Midbrain (tissue), 1 donor: ENCODE measurements at places on chromosomes 5 and 9.
A peak's percentile ranks its signal among the peaks of the same experiment; 100 is the strongest.

DNA sequence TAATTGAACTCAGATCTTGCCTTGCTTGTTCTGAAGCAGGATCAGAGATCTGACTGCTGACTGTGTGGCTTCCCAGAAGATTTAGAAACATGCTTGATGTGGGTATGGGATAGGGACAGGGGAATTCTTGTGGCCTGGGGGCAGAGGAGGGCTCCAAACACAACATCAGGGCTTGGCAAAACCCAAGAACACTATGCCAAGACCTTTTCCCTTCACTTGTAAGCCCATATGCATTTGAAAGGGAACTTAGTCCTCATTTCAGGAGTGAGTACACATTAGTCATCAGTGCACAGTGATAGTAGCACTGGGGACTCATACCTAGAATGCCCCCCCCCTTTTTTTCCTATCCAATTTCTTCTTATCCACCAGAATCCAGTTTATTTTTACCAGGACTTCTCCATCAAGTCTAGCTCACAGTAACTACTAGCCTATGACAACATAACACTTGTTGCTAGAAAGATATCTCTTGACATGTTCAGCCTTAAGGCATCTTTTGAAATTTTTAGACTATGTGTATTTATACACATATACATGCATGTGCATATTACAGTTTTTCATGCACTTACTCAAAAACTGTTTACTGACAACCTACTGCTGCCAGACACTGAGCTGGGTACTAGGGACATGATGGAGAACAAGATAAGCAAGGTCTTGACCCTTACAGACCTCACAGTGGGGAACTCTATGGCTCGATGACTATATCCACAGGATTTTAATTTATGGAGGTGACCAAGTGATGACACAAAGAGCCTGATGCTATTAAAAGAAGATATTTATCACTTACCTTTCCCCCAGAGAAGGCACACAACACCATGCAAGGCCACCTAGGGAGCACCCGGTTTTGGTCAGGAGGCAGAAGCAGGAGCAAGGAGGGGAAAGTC lies 158.3 kb upstream of the MAP3K1 start:
- no peak for DNase-seq

DNA sequence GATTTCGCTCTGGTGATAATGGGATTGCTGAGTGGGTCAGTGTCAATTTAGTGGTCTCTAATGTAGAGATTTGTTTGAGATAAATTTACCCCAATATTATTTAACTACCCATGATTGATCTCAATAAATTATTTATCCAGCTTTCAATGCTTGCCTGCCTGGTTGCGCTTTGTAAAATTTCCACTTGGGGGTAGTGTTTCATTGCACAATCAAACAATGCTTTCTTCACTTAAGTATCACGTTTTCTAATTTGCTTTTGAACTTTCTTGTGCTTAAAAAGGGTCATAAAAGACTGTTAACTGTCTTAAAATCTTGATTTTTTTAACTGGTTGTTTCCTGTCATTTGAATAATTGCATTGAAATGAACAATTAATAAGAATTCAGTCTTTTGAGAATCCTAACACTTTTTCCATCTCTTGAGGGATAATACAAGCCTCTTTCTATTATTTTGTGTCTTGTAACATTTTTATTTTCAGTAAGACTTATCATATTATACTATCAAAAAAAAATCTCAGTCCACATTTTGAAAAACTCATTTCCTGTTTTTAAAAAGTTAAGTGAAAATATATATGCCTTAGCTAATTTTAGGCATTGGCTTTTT lies 18.7 kb downstream of the HSD17B4 start:
- DNase-seq = peak; percentile 57

DNA sequence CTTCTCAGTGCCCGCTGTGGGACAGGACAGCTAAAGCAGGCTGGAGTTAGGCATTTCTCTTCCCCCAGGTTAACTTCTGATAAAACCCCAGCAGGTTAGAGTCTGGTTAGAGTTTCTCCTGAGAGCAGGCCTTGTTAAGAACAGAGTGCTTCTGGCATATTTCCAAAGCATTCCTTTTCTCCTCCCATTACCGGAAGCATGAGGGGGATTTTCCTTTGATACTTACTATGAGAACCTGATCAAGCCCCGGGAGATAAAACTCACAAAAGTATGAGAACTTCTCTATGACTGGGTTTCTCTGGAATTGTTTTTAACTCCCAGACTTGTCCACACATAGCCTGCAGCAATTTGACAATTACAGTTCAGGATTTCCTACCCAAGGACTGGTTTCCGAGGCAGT lies 77.4 kb upstream of the MAST4 start:
- no peak for DNase-seq

DNA sequence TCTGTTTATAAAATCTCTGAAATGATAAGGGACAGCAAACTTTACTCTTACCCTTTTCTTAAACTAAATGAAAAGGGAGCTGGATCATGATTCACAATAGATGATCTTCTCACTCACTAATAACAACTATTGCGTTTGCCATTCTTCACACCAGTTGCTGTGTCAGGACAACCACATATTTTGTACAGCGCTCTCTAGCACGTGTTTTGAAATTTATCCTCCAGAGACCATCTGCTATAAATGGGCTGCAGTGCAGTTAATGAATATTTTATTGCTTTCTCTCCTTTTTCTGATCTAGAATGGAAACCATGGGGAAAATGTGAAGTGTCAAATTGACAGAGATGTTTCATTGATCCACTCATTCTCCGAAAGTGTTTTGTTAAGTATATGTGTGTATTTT lies 258.4 kb upstream of the CCNH start:
- no peak for DNase-seq

DNA sequence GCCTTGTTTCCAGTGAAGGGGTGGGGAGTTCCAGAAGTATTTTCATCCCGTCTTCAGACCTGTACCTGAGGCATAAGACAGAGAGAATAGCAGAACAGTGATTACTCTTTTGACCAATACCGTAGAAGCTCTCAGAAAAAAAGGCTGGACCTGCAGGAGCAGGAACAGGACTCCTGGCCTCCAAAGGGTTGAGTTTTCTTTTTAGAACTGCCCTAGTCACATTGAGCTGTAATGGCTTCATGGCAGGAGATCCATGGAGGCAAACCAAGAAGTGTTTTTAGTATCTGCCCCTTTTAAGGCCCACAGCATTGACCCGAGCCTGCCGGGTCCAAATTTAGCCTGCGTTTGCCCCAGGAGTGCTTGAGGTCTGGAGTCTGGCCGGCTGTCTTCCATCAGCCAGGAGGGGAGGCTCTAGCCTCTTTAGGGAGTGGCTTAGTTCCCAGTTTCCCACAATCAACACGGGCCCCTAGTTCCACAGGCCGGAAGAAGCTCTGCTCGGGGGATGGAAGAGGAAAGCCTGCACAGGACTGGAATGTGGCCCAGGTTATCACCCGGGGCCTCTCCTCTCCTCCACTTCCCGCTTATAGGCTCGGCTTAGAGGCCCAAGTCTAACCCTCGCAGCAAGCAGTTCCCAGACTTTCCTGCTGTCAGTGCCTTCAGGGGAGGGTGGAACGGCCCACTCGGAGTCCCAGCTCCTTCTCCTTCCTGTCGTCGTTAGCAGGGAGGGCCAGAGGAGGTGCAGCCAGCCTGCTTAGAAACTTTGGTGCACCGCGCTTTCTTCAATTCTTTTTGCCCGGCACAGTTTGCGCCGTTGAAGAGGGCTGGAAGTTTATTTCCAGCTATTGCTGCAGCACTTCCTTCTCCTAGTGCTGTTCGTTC lies 80.7 kb downstream of the C9orf152 start:
- no peak for DNase-seq

DNA sequence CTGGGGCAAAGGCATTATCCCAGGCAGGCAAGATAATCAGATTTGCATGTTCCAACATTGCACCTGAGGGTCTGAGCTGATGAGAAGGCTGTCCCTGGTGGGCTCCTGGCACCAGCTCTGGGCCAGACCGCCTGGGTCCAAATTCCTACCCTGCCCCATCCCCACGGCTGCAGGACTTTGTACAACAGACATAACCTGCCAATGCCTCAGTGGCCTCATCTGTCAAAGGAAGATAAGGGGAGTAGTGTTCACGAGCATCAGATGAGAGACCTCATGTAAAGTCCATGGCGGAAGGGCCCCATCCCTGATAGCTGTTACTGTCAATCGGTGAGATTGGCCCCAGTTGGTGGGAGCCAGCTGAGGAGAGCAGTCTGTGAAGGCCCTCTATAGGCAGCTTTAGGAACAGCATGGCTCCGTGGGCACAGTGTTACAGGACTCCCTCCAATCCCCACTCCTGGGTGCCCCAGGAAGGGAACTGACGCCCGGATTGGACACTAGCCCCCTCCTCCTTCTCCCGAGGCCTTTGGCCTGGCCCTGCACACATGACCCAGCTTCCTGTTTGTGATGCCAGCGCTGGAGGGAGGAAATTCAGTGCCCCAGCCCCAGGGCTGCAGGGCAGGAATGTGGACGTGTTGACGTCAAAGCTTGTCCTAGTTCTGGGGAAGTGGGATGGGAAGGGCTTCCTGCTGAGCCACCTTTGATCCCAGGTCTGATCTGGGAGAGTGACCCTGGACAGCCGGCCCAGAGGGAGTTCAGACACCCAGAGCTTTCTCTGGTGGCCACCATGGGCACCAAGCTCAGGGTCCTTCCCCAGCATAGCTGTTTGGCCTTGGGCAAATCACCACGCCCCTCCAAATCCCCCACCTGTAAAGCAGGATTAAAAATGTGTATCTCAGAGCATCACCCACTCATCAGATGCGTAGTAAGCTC lies 56.2 kb downstream of the DUSP1 start:
- DNase-seq = peak; percentile 59

GRCh38 chr9:132505991-132506655 lies 76.3 kb upstream of the BARHL1 start:
- no peak for DNase-seq

- peak; percentile 3 for DNase-seq
Observed at GRCh38 chr9:18274693-18275092, 199.3 kb upstream of the ADAMTSL1 start.

GRCh38 chr5:87876616-87877015 lies 392.0 kb downstream of the TMEM161B start:
- no peak for DNase-seq
